ENCODE measurements at places on chromosomes 4 and X.

DNA sequence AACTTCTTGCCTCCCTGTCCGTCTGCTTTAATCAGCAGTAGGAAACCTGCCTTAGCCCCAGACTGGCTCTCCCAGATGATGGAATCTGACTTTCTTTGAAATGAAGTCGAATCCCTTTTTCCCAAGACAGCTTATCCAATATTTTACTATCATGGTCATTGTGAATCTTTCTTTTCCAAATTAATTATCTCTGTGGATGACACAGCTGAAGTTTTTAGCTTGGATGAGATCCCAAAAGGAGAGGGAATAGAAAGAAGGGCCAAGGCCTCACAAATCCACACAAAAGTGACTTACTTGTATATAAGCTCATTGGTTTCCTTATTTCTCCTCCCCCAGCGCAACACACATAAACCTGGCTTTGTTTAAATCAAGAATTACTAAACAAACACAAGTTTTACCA lies 100.6 kb downstream of the RASL11B start:
- no peak for DNase-seq
- H3K27me3 ChIP-seq: no peaks in the 10 kb centered on the region
- no peaks in the 10 kb centered on the region for H3K36me3 ChIP-seq
- no peak overlapping the region for H3K4me3 ChIP-seq

GRCh38 chr4:7105276-7105675 lies 37.4 kb upstream of the GRPEL1 start:
- DNase-seq: no peak
- H3K36me3 ChIP-seq: no peaks in the 10 kb centered on the region
- H3K27me3 ChIP-seq: peaks cover 2% of the 10 kb centered on the region

GRCh38 chr4:47721892-47722575 lies 115.8 kb downstream of the CORIN start:
- DNase-seq: no peak
- H3K36me3 ChIP-seq: no peaks in the 10 kb centered on the region
- H3K4me3 ChIP-seq: no peak overlapping the region

DNA sequence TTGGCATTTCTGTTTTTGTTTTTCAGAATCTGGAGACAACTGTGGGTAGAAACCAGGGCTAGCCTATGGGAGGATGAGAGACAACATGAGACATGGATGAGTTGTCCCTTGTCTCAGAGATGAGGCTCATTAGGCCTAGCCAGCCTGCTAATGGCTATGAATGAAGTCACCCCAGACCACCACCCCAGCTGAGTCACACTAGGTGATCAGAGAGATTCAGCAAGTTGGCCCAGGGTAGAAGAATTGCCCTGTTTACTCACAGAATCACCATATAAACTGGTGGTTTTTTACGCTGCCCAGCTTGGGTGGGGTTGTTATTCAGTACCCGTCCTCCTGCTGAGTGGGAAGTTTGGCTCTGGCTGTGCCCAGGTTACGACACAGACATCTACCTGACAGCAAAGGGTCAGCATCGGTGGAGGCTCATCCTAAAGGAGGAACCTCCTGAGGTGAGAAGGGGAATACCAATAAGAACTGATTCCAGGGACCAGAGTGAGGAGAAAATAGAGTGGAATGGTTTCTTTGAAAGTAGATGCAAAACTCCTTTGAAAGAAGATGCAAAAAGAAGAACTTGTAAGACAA lies 17.2 kb upstream of the ARSJ start:
- DNase-seq: no peak
- H3K4me1 ChIP-seq: no peaks in the 10 kb centered on the region
- no peaks in the 10 kb centered on the region for H3K36me3 ChIP-seq
- no peak overlapping the region for H3K27ac ChIP-seq
- no peak overlapping the region for H3K4me3 ChIP-seq

DNA sequence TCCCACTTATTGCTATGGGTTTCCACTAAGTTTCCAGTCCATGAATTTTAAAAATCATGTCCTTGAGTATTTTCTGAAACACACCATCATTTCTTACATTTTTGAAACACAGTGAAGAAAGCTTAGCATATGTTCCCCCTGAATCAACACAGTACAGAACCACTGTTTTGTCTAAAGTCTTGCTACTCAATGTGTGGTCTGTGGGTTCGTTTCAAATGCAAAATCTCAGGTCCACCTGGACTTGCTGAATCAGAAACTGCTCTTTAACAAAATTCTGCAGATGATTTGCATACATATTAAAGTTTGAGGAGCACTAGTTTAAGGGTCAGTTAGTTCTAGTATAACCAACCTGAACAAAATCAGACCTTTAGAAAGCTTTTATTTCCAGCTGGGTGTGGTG lies 60.4 kb downstream of the SUPT20HL2 start:
- H3K4me1 ChIP-seq: peaks cover 15% of the 10 kb centered on the region
- no peaks in the 10 kb centered on the region for H3K27me3 ChIP-seq
- no peak for DNase-seq
- no peaks in the 10 kb centered on the region for H3K36me3 ChIP-seq
- H3K27ac ChIP-seq: peak overlapping the region; percentile 56

DNA sequence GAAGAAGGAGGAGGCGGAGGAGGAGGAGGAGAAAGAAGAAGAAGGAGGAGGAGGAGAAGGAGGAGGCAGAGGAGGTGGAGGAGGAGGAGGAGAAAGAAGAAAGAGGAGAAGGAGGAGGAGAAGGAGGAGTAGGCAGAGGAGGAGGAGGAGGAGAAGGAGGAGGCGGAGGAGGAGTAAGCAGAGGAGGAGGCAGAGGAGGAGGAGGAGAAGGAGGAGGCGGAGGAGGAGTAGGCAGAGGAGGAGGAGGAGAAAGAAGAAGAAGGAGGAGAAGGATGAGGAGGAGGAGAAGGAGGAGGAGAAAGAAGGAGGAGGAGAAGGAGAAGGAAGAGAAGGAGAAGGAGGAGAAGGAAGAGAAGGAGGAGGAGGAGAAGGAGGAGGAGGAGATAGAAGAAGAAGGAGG lies 19.9 kb downstream of the MRFAP1 start:
- H3K4me1 ChIP-seq: peaks cover 4% of the 10 kb centered on the region
- no peaks in the 10 kb centered on the region for H3K27me3 ChIP-seq
- H3K4me3 ChIP-seq: no peak overlapping the region
- DNase-seq: no peak
- no peaks in the 10 kb centered on the region for H3K36me3 ChIP-seq

Measured in HepG2 (cell line).